ENCODE measurements at places on chromosomes 12 and 14. TPM values are rescaled to one million over a fixed set of nuclear protein-coding genes. Genes with fewer than 3 reads are reported as not detected.
A peak's percentile ranks its signal among the peaks of the same experiment; 100 is the strongest.

DNA sequence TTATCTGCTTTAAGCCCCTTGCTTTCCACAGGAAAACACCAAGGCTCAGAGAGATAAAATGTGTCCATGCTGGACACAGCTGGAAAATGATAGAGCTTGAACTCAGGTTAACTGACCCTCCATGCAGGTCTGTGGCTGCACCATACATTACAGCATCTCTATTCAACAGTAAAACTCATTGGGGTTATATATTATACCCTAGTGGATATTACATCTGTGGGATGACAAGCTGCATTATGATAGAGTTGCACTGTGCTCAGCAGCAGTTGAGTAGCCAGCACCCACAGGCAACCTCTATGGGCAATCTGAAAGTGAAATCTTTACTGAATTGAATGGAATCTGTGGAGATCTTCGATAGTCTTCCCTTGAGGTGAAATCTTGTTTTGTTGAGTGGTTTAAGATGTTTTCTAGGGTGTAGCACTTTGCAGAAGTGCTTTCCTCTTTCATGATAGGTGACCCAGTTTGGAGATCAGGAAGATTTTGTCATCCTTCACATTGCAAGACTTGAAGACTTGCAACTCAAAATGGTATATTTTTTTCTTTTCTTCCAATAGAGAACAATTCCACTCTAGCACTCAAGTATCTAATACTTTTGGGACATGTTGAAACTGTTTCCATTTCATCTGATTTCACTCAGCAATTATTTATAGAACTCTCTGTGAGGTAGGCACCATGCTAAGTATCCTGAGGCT, 389.2 kb downstream of the RAD51B start:
- DNase-seq, result peak; percentile 14

DNA sequence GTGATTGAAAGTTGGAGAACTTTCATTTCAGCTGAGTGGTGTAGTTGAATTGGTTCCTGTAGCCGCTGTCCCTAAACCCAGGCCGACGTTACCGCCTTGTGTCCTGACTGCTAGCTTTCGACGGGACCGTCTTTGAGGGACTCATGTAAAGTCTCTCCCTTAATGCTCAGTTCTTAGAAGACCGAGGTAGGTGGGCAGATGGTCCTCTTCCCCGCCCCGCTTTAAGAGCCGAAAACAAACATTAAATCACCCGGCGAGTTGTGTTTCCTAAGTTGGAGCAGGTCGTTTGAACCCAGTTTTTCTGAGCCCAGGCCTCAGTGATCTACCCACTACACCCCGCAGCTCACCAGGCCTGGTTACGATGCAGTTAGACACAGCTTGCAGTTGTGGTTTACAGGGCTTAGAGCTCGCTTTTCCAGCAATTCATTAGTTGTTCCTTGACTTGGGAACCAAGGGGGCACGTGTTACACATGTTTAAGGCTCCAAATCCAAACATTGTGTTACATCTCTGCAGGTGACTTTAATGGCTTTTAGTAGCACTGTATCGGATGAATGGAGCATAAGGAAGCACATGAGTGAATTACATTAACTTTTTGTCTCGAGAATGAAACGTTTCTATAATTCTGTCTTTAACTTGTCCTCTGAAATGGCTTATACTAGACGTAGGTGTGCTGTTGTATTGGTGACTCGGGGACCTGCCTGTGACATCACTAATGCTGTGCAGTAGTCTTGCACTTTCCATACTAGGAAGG, 790 bp downstream of the NEDD1 start:
- peak; percentile 52 for DNase-seq

GRCh38 chr12:617304-617915, 45.8 kb downstream of the NINJ2 start:
- no peak for DNase-seq

DNA sequence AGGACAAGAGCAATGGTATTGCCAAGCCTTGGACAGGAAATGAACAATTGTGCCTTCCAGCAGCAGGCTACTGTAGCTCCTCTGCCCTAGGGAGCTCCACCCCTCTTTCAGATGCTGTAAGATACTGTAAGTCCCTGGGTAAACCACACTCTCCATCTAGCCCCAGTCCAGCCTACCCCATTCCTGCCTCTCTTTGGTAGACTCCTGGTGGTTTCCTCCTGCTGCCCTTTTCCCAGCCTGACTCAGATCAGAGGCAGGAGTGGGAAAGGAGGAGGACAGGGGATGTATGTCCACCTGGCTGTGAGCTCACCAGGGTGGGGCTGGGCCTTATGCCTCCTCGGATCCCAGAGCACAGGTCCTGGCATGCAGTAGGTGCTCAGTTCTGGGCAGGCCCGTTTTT, 174.6 kb downstream of the ESRRB start:
- DNase-seq, result no peak

GRCh38 chr12:52427083-52427482, 7.1 kb downstream of the KRT75 start:
- no peak for DNase-seq

GRCh38 chr12:5262450-5262849, 169.5 kb upstream of the NTF3 start:
- no peak for DNase-seq

DNA sequence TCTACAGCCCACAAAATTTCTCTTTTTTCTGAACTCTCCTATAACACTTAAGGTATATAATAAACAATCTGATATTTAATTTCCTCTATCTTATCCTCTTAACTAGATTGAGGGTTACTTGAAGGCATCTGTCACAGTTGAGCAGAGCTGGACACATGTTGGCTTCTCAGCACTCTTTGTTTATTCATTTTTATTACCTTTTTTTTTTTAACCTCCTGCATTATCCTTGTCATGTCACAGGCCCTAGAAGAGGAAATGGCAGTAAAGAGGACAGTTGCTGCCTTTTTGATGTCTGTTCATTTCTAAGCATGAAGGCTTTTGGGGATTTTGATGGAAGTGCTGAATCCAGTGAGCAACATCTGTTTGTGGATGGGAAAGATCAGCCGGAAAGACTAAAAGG, 32.5 kb upstream of the EVL start:
- no peak for DNase-seq

- DNase-seq, result no peak
Observed at GRCh38 chr14:46352844-46353243, 298.7 kb downstream of the RPL10L start.

- DNase-seq, result no peak
Observed at GRCh38 chr14:55316564-55316963, 45.3 kb downstream of the FBXO34 start.

IKZF4 gene
- 4.4 TPM for total RNA-seq
